ENCODE measurements at places on chromosomes 1 and 21. TPM values are rescaled to one million over a fixed set of nuclear protein-coding genes. Genes with fewer than 3 reads are reported as not detected.

Gene DMRTA2
- not detected for total RNA-seq

Gene FBXO28
- total RNA-seq: 23.6 TPM

Gene SLC9A1
- 2.9 TPM for total RNA-seq

Gene KIF17
- 2.1 TPM for total RNA-seq

Gene ADORA1
- 87.9 TPM for total RNA-seq

Gene SLC16A4
- total RNA-seq: 54.2 TPM

Gene MRPL39
- total RNA-seq: 52.5 TPM

- DNase-seq: no peak
Measured at GRCh38 chr1:183769956-183770815, 34.7 kb upstream of the RGL1 start.

DNA sequence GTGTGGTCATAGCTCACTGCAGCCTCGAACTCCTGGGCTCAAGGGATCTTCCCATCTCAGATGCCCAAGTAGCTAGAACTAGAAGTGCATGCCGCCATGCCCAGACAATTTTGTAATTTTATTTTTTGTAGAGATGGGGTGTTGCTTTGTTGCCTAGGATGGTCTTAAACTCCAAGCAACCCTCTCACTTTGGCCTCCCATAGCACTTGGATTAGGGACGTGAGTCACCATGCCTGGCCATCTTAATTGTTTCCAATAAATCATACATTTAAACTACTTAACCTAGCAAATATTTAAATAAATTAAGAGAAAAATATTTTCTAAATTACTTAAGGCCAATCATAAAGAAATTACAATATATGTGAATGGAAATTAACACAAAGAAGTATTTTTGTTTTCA lies 35.1 kb upstream of the ADGRL4 start:
- DNase-seq: no peak

DNA sequence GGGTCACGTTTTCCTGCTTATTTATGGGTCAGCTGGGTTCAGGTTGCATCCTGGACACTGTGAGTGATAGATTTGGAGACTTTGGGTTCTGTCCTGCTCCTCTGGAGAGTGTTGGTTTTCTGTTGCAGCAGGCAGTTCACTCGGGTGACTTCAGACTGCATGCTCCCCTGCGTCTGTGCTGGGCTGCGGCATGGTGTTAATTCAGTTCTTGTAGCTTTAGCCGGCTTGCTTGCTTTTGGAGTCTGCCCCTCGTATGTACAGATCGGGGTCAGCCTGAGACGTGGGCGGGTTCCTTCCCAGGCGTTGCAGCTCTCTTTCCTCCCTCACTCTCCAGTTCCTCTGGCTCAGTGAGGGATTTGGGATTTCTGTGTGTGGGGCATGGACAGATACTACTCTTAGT lies 38.0 kb downstream of the PCNT start:
- DNase-seq: no peak

DNA sequence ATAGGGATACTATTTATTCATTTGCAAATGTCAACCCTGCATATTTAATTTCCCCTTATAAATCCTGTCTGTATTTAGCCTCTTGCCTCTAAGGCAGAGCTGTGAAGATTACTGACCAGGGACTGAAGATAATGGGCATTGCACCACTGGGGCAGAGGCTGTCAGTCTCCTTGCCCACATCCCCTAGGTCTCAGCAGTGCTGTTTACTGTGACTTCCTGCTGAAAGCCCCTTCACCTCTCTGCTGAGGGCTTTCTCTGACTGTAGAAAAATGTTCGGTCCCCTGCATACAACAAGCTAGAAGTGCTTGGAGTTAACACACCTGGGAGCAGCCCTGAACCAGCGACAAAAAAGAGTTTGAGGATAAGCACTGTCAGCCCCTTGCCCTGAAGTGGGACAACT lies 28.8 kb downstream of the SLC5A9 start:
- DNase-seq: no peak

- DNase-seq: peak; percentile 37
Measured at GRCh38 chr1:111541721-111542120, 38.3 kb upstream of the ADORA3 start.

GRCh38 chr1:62070384-62071011 lies 124.2 kb upstream of the L1TD1 start:
- DNase-seq: no peak

GRCh38 chr1:189513091-189513490 lies 964.6 kb downstream of the BRINP3 start:
- peak; percentile 19 for DNase-seq

GRCh38 chr1:3676581-3677470 lies 24.5 kb downstream of the TP73 start:
- DNase-seq: no peak

- no peak for DNase-seq
Measured at GRCh38 chr1:1198423-1199140, 7.8 kb downstream of the TNFRSF18 start.

DNA sequence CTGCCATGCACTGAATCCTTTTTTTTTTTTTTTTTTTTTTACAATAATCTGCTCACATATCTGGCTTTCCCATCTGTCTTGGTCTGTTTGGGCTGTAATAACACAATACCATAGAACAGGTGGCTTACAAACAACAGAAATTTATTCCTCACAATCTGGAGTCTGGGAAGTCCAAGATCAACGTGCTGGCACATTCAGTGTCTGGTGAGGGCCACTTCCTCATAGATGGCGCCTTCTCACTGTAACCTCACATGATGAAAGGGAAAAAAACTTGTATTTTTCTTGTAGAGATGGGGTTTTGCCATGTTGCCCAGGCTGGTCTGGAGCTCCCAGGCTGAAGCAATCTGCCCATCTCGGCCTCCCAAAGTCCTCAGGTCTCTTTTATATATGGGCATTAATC lies 13.0 kb upstream of the PARP1 start:
- no peak for DNase-seq

DNA sequence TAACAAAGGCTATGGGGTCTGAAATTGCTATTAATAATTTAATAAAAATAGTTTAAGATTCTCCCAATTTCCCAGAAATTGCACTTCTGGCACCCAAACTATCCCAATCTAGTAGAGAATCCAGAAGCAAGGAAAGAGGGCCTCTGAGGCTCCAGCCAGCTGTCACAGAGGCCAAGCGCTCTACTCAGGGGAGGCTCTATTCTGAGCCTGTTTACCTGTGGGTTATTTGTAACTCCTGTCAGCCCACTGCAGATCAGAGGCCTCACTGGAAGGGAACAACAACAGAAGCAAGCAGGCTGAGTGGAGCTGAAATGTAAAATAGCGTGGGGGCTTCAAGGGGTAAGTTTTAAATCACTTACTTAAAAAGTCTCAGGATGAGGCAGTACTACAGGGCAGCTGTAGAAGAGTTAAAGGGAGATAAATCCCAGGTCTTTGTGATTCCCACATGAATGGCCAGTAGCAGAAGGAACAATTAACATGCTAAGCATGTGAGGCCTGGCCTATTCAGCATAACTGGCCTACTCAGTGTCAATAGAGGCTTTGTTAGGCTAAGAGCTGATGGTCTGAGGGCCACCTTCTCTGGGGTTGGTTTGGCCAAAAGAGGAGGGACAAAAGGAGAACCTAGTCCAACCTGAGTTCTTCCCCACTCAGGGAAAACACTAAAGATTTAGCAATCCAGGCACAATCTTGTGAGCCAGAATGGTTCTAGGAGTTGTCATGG lies 12.8 kb downstream of the ZNF687 start:
- no peak for DNase-seq

Data from Caki2 (cell line).